Stimulated activated CD8-positive, alpha-beta memory T cell treated with anti-CD3 and anti-CD28 coated beads, Interleukin-7, amount 100 ng/mL, for 48 hours (primary cell): ENCODE measurements at places on chromosomes 7 and 10.

GRCh38 chr7:133796782-133797745 is 330.1 kb upstream of the LRGUK start:
- no peak for DNase-seq

DNA sequence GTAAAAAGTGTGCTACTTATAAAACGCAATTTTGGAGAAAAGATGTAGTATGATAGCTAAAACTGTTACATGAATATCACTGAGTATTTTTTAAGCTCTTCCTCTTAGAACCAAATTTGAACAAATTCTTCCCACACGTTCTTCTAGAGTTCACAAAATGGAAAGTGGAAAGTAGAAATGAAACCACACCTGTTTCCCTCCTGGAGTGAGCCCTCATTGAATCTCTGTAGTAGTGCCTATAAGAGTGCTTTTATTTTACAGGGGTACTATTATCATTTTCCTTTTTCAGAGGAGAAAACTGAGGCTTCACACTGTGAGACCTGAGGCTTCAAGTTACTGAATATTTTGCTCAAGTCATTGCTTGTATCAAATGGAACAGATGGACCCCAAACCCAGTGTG is 393.0 kb downstream of the NRG3 start:
- no peak for DNase-seq

- no peak for DNase-seq
These were observed 76.1 kb upstream of the LRGUK start for GRCh38 chr7:134051020-134051419.

DNA sequence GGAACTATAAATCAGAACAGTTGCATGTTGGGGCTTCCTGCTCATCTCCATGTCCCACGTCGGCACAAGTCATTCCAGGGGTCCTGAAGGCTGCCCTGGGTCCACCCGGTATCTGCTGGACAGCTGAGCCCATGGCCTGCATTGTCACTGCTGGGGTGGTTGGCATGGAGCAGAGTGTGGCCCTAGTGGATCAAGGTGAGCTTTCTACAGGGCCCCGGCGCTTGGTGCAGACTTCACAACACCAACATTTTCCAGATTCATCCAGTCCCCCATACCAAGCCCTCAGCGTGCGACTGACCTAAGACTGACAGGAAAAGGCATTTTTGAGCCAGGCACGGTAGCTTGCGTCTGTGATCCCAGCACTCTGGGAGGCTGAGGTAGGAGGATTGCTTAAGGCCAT is 175.5 kb upstream of the LYZL2 start:
- no peak for DNase-seq

GRCh38 chr7:47047384-47047783 is 534.5 kb downstream of the TNS3 start:
- DNase-seq, result no peak
